ENCODE measurements at places on chromosomes 7 and 10. TPM values are rescaled to one million over a fixed set of nuclear protein-coding genes. Genes with fewer than 3 reads are reported as not detected.

NYAP1 gene
- 0.44 TPM for total RNA-seq

DNA sequence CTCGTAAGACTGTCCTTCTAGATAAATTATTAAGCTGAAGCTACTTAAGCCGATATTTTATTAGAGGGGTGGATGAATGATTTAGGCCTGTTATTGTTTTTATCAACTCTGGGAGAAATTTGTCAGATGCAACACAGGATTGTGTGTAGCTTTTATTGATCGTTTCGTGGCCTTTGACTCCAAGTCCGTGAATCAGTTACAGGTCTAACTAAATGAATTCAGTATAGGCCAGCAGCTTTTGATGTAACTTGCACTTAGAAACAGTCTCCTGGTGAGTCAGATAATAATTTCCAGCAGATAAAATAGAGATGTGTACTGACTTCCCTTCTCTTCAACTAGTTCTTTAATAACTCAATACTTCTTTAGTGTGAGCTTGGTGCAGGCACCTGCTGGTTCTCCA lies 341.7 kb upstream of the SMIM30 start:
- DNase-seq = no peak

PPA1 gene
- 180 TPM for total RNA-seq

PLEKHS1 gene
- total RNA-seq = 13.3 TPM

DNA sequence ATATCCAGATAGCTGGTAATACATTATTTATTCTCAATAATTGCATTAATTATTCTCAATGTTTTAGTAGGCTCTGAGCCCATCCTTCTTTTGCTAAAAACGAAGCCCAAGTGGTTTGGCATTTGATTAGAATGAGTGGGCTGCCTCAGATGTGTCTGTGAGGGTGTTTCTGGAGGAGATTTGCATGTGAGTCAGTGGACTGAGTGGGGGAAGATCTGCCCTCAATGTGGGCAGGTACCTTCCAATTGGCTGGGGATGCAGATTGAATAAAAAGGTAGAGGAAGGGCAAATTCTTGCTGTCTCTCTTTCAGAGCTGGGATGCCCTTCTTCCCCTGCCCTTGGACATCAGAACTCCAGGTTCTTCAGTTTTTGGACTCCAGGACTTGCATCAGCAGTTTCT lies 290.6 kb upstream of the SMIM30 start:
- DNase-seq = no peak

- DNase-seq = no peak
Observed at GRCh38 chr7:103474956-103475355, 28.9 kb upstream of the SLC26A5 start.

SPDYE5 gene
- not detected for total RNA-seq

DNA sequence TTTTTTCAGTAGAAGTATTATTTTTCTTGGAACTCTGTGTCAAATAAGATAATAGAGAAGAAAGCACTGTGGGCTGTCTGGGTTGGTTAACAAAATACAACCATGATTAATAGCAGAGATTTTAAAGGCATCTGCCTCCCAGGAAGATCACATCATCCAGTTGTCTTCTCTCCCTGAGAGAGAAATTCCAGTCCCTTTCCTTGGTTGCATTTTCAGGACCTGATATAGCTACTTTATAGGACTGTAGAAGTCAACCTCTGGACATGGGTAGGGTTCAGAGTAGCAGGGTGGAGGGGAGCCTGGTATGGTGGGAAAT lies 309.9 kb upstream of the IGFBP3 start:
- DNase-seq = no peak

SMO gene
- 1.6 TPM for total RNA-seq

DNA sequence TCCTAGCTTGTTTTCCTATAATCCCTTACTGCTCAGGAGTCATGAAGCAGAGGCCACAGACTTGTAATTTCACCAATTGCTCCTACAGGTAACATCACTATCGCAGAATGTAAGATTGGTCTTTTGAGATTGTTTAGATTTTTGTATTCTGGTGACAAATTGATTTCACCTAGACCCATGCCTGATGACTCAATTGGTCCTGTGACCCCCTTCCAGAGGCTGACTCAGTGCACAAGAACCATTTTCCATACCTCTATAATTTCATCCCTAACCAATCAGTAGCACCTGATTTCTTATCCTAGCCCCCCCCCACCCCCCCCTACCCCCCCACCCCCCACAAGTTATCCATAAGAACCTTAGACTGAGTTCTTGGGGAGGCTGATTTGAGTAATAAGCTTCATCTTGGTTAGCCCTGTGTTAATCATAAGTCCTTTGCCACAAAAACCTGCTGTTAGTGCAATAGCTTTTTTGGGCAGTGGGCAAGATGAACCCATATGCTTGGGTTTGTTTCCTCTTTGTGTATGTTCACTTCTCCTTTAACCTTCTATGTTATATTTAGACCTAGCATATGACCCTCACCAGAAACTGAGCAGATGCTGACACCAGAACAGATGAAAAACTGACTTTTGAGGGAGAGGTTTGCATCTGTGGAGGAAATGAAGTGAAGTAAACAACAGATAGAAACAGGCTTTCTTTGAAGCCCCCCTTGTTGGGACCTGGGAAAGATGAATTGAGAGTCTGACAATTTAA lies 187.1 kb downstream of the KIF20B start:
- no peak for DNase-seq

DNA sequence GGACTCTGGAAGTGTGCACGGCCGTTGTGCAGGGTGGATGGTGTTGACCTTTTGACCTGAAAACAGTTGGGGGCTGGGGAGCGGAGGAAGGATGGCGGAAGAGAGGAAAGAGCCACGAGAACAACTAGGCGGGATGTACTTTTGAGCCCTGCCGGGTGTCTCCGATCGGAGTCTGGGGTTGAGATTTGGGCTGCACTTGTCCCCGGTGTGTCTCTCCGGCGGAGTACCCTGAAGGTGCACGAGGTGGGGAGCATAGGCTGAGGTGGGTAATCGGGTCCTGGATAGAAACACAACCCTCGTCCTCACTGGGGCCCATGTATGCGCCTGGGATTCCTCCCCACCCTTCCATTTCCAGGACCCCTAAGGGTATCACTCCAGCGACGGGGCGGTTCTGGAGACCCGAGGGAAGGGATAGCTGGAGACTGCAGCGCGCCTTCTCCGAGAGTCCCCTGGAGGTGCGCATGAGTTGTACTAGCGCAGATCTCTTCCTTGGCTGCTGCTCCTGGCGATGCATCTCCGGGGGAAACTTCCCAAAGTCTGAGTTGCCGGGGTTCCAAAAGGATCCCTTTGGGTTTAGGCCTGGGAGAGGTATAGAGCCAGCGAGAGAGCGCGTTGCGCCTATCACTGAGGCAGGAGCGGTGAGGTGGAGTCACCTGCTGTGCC lies 4.6 kb upstream of the HMX2 start:
- DNase-seq = no peak

NUDT13 gene
- 1.8 TPM for total RNA-seq

PAPOLB gene
- not detected for total RNA-seq

- no peak for DNase-seq
Observed at GRCh38 chr7:27997188-27997707, 183.3 kb downstream of the JAZF1 start.

CUZD1 gene
- total RNA-seq = 3.6 TPM

GRCh38 chr7:99992330-99993038 lies 16.7 kb upstream of the AZGP1 start:
- DNase-seq = no peak

GRCh38 chr7:141441837-141442627 lies 109.2 kb upstream of the AGK start:
- no peak for DNase-seq

- DNase-seq = no peak
Observed at GRCh38 chr7:157380416-157380815, 43.6 kb downstream of the DNAJB6 start.

GRCh38 chr7:148044173-148044572 lies 546.4 kb upstream of the C7orf33 start:
- no peak for DNase-seq

DNA sequence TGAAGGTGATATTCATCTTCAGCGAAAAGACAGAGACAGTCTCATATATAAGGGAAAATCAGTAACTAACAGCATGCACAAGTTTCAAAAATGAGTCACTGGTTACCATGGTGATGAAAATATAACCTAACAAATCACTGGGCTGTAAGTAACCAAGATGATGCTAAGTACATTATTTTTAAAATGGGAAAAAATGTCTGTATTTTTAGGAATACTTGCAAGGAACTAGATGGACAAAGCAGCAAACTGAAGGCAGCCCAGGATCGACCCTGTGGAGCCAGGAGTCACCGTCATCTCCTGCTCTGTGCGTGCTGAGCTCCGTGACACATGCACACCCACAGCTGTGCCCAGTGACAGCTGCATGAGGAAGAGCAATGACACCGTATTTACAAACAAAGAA lies 137.3 kb downstream of the ELMO1 start:
- no peak for DNase-seq

GRCh38 chr7:69992938-69993337 lies 394.7 kb downstream of the AUTS2 start:
- no peak for DNase-seq

GRCh38 chr7:130201796-130202195 lies 3.4 kb downstream of the TMEM209 start:
- peak; percentile 88 for DNase-seq

EXOC6 gene
- 15.2 TPM for total RNA-seq

DNA sequence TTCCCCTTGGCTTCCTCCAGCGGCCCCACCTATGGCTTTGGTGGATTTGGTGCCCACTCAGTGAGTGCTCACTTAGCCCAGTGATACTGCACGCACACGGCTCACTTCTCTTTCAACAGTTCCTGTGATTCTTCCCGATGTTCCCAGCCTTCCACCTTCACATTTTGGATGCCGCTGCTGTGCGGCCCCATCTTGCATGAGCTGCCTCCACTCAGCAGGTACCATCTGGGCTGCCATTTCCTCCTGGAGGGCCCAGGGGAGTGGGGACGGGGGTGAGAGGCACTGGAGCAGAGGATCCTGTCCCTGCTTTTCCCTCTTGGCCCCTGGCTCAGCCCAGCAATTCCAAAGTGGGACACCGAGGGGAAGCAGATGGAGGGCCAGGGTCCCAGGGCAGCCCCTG lies 323.3 kb upstream of the ZNF32 start:
- no peak for DNase-seq

MYPN gene
- 0.07 TPM for total RNA-seq

GRCh38 chr7:26022982-26023381 lies 129.0 kb upstream of the NFE2L3 start:
- DNase-seq = no peak

TEX36 gene
- not detected for total RNA-seq

DNA sequence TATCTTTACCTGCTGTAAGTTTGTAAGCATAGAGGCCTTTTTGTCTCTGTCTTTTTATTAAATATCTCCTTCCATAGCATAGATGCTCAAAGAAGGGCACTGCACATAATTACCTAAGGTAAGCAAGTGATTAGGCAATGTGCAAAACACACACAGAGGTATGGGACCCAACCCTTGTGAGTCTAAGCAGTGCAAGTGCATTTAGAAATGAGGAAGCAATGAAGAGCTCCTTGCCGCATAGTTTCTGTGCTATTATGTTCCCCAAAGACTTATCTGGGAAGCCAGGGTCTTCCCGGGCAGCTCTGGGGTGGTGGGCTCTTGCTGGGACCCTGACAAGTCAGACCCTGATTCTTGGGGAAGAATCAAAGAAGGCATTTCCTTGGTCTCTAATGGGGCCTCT lies 13.5 kb upstream of the MGAM2 start:
- no peak for DNase-seq

GRCh38 chr10:13100349-13101294 lies 659 bp downstream of the OPTN start:
- DNase-seq = peak; percentile 60

HKDC1 gene
- 19.0 TPM for total RNA-seq

All from colonic mucosa (tissue), 4 donors.